Epithelial cell of alveolus of lung (primary cell): ENCODE measurements at places on chromosomes 3 and 15. TPM values are rescaled to one million over a fixed set of nuclear protein-coding genes. Genes with fewer than 3 reads are reported as not detected.

Gene XRN1
- total RNA-seq: 13.4 and 20.6 TPM in 2 replicates

Gene PLSCR2
- 0.72 TPM in 1 of 2 replicates, not detected in the other for total RNA-seq

Gene PATL2
- total RNA-seq: not detected in 2 replicates

Gene STRA6
- total RNA-seq: 0.80 and 13.1 TPM in 2 replicates

Gene FGF7
- total RNA-seq: 53.8 and 162 TPM in 2 replicates

Gene HEMK1
- 13.4 and 15.6 TPM in 2 replicates for total RNA-seq

Gene HDC
- total RNA-seq: not detected in 2 replicates

Gene GP9
- total RNA-seq: not detected in 2 replicates

Gene NMB
- total RNA-seq: 6.5 and 10.9 TPM in 2 replicates

Gene ARGFX
- not detected in 2 replicates for total RNA-seq

Gene LSG1
- total RNA-seq: 15.6 and 23.1 TPM in 2 replicates

Gene METTL6
- total RNA-seq: 12.0 and 20.9 TPM in 2 replicates

Gene CCDC54
- total RNA-seq: not detected in 2 replicates

Gene GOLGA8R
- total RNA-seq: 0.08 and 0.65 TPM in 2 replicates

Gene AMOTL2
- total RNA-seq: 49.0 and 80.5 TPM in 2 replicates

Gene CD86
- not detected in 2 replicates for total RNA-seq

Gene HTR3E
- total RNA-seq: not detected in 2 replicates

Gene GPR15
- not detected in 2 replicates for total RNA-seq

Gene HGD
- 0.13 TPM in 1 of 2 replicates, not detected in the other for total RNA-seq

Gene NR1I2
- not detected in 2 replicates for total RNA-seq

Gene SLC51B
- total RNA-seq: 0.65 and 8.3 TPM in 2 replicates

Gene ISLR
- total RNA-seq: 64.9 and 90.8 TPM in 2 replicates

Gene KLHL40
- not detected in 2 replicates for total RNA-seq

Gene UCN2
- total RNA-seq: 3.1 and 3.7 TPM in 2 replicates

Gene B2M
- total RNA-seq: 1,994 and 2,601 TPM in 2 replicates

Gene GOLGA8K
- not detected in 2 replicates for total RNA-seq

Gene CD200
- total RNA-seq: 2.2 and 7.4 TPM in 2 replicates

Gene ZNF860
- total RNA-seq: 0.52 and 1.5 TPM in 2 replicates

Gene PLSCR5
- not detected in 2 replicates for total RNA-seq

Gene NR2E3
- not detected in 2 replicates for total RNA-seq

Gene CKMT1A
- total RNA-seq: not detected in 2 replicates
